Fibroblast of skin of right quadriceps (primary cell): ENCODE measurements at places on chromosomes 13 and 19.

- DNase-seq: no peak
Measured at GRCh38 chr13:99211421-99212035, 10.9 kb downstream of the UBAC2 start.

- no peak for DNase-seq
Measured at GRCh38 chr19:48149430-48149829, 20.7 kb downstream of the LIG1 start.

- peak; percentile 19 for DNase-seq
Measured at GRCh38 chr13:24997367-24997967, 98.5 kb upstream of the PABPC3 start.

GRCh38 chr13:91169321-91170050, 178.0 kb upstream of the MIR17HG start:
- DNase-seq: no peak

- DNase-seq: peak; percentile 71
Measured at GRCh38 chr13:98144801-98145350, 2.0 kb downstream of the FARP1 start.

GRCh38 chr13:99307247-99307646, at the start of gene GPR183:
Gene GPR183, minus strand, starts transcription at chr13:99307399. Its CDS starts 11,254 bp downstream, at chr13:99296145.
- DNase-seq: peak; percentile 46

DNA sequence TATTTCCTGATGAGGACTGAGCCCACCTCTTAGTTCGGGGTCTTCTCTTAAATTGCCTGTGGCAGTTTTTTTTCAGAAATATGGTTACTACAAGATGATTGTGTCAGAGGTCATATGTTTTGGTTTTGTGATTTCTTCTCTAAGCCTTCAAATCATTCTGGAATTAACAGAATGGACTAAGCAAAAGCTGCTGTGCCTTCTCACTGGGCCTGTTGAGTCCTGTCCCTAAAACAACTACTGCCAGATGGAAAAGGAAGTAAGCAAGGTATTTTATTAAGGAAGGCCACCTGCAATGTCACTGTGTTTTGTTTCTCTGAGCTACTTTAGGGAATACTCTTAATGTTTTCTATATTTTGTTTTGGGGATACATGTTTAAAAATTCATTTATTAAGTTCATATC, 470.8 kb downstream of the PCDH20 start:
- no peak for DNase-seq

GRCh38 chr13:51624695-51625345, 40.6 kb downstream of the WDFY2 start:
- DNase-seq: no peak

- no peak for DNase-seq
Measured at GRCh38 chr19:47331931-47332547, at the start of gene C5AR2. Gene C5AR2, plus strand, starts transcription at chr19:47332175. Its CDS starts 8,625 bp downstream, at chr19:47340800.

DNA sequence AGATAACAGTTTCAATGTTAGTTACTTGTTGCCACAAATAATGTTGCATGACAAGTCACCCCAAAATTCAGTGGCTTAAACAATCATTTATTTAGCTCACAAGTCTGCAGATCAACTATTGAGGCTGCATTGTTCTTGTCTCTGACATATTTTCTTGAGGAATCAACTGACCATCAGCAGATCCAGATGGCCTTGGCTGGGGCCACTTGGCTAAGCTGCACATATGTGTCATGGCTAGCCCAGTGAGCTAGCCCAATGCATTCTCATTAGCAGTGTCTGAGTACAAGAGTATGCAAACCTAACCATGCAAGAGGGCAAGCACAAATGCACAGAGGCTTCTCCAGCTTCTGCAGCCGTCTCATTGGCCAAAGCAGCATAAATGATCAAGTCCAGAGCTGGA, 180.4 kb downstream of the DNAJC15 start:
- no peak for DNase-seq

DNA sequence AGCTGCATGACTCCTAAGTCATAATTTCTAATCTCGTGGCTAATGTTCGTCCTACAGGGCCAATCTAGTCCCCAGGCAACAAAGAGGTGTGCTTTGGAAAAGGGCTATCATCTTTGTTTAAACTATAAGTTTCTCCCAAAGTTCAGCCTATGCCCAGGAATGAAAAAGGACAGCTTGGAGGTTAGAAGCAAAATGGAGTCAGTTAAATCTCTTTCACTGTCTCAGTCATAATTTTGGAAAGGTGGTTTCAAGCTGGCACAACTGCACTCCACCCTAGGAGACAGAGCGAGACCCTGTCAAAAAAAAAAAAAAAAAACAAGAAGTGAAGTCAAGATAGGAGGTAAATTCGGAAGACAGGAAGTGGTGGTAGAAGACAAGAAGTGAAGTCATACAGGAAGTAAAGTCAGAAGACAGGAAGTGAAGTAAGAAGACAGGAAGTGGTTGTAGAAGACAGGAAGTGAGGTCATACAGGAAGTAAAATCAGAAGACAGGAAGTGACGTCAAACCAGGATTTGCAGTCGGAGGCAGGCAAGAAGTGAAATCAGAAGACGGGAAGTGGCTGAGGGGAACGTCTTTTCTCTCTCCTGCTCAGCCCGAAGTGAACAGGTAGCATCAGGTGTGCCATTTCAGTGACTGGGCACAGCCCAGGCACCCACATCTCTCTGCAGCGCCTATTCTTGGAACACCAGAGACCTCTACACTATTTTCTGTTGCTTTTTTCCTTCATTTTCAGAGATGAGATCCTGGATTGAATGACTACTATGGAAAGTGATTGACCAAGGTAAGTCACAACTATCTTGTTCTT, 32.2 kb downstream of the GP6 start:
- DNase-seq: no peak

DNA sequence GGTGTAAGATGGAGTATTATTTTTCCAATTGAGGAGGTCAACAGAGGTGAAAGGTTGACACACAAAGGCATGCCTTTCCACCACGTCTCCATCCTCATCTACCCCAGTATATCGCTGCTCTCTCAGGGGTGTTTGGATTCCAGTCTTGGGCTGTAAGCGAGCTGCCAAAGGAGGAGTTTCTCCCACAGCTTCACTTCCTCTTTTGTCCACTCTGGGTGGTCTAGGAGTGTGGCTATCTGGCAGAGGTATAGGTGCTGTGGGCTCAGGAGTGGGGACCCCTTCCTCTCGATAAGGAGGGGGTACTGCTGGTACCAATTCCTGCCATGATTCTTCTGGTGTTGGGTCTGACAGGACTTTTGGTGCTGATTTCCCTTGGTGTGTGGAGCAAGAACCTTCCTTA, 39.4 kb downstream of the ZNF846 start:
- DNase-seq: no peak

GRCh38 chr19:41476583-41476982, 33.6 kb downstream of the ERICH4 start:
- DNase-seq: no peak

DNA sequence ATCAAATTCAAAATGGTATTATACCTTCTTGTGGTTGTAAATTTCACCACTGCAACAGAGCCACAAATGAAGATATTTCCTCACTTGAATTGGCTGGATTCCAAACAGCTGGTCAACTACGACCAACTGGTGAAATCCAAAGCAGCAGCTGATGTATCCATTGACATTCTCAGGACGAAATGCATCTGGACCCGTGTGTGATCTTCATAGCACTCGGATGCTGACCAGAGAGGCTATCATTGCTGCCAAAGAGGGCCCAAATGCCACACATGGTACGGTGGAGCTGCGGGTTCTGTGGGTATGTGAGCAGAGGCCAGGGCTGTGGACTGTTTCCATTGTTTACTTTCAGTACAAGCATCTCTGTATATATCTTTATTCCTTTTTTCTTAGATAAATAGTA, 25.6 kb upstream of the PCCA start:
- no peak for DNase-seq

DNA sequence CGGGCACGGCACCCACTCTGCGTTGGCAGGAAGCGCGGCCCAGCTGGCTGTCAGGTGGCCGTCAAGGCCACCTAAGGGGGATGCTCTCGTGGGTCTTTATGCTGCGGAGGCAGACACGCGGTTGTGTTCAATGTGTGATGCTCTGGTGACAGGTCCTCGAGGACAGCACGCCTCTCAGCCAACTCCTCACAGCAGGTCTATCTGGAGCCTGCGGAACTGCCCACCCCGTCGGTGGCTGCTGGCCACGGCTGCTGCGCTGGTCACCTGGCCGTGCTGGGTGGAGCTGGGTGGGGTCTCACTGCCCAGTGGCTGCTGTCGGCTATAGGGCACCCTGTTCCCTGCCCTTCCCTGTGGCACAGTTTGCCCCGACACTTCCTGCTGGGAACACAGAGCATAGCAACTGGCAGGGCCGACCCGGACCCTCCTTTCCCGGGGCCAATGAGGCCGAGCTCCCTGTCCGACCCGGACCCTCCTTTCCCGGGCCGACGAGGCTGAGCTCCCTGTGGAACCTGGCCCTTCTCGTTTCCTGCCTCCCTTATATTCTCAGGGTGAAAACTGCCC, 14.3 kb upstream of the F7 start:
- no peak for DNase-seq

DNA sequence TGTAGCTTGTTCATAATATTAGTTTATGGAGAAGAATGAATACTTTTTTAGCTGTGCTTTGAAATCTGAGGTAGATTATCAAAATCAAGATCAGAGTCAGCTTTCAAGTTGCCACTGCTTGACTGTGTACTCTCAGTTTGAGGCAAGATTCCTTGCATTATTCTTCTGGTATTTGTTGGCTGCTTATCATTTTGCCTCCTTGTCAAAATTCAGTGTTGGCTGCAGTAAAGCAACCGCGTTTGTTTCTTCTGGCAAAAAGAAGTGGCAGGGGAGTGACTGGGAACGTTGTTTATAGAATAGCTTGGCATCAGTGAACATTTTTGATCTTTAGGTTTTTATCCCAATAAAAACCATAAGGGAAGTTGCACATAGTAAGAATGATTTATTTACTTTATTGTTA, 419.3 kb upstream of the GPC6 start:
- peak; percentile 34 for DNase-seq

DNA sequence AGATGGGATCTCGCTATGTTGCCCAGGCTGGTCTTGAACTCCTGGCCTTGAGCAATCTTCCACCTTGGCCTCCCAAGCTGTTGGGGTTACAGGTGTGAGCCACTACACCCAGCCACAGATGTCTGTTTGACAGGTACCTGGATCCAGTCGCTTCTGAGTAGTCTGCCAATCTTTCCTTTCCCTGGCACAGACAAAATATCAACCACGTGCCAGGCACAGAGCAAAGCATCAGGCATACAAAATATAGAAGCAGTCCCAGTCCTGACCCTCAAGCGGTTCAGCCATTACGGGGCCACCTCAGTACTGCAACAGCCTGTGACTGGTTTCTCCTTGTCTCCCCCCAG, 3.8 kb downstream of the ELAVL1 start:
- DNase-seq: no peak

GRCh38 chr13:98632961-98633360, 56.1 kb upstream of the STK24 start:
- DNase-seq: peak; percentile 8

GRCh38 chr13:102328909-102329308, 72.9 kb downstream of the FGF14 start:
- no peak for DNase-seq

GRCh38 chr13:48000559-48001113, 437 bp downstream of the SUCLA2 start:
- no peak for DNase-seq

- DNase-seq: no peak
Measured at GRCh38 chr13:72062566-72062965, 195.6 kb upstream of the DACH1 start.

DNA sequence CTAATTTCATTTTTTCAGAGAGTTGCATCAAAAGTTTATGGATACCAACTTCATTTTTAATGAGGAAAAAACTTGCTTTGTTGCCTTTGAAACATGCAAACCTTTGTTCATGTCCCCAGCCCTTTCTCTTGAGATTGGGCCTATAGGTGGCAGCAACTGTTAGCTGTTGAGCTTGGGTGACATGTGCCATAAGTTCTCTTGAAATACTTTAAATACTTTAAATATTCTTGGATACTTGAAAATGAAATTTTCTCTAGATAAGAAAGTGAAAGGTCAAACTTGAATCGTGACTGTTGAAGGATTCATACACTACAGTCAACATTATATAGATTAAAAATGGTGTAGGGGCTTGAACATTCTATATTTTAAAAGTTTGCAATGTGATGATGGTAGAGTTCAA, 294.9 kb downstream of the NDFIP2 start:
- DNase-seq: peak; percentile 79

DNA sequence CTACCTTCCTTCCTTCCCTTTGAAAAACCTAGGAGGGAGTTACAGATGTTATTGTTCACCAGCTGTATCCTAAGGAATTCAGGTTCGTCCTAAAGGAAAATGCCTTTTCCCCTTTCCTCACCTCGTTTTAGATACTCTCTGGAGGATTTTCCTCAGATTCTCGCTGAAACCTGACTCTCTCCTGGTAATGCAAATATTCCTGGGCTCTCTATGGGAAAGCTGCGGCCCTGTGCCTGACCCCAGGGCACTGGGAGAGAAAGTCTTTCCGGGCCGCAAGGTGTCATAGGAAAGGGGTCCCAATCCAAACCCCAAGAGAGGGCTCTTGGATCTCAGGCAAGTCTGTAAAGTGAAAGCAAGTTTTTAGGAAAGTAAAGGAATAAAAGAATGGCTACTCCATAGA, 13.1 kb upstream of the OR1M1 start:
- DNase-seq: no peak

- no peak for DNase-seq
Measured at GRCh38 chr19:30604657-30605056, 232.5 kb downstream of the ZNF536 start.
